ENCODE measurements at places on chromosomes 16 and 17.

GRCh38 chr17:48597778-48598631 is 4.4 kb upstream of the HOXB5 start:
- DNase-seq, result no peak

- DNase-seq, result no peak
These were observed 158.5 kb upstream of the RPH3AL start for GRCh38 chr17:511001-511698.

- no peak for DNase-seq
These were observed 2.4 kb downstream of the NXN start for GRCh38 chr17:977166-977565.

- no peak for DNase-seq
These were observed 177.7 kb downstream of the MRTFB start for GRCh38 chr16:14248791-14249190.

DNA sequence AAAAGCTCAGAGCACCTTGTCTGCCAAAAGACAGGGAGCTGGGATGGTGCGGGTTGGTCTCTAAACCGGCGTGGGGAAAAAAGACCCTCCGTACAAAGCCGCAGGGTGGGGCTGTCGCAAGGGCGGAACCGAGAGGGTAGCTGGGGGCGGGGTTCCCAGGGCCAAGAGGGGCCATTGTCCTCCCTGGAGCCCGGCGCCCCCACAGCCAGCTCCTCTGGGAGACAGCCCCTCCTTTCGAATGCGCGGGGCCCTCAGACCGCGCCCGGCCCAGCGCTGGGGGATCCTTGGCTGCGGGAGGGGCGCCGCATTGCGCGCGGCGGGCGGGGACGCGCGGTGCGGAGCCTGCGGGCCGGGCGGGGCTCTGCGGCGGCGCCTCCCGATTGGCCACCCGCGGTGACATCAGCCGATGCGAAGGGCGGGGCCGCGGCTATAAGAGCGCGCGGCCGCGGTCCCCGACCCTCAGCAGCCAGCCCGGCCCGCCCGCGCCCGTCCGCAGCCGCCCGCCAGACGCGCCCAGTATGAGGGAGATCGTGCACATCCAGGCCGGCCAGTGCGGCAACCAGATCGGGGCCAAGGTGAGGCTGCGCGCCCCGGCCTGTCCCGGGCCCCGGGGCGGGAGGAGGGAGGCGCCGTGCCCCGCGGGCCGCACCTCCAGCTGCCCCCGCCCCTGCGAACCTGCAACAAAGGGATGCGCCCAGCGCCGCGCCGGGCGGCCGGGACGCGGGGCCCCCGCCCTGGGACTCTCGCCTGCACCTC is at the start of gene TUBB3:
TUBB3 (plus strand) TSS at position 459 of the 756 bp plus-strand sequence; CDS start at position 519, 60 bp downstream.
- peak; percentile 80 for DNase-seq

DNA sequence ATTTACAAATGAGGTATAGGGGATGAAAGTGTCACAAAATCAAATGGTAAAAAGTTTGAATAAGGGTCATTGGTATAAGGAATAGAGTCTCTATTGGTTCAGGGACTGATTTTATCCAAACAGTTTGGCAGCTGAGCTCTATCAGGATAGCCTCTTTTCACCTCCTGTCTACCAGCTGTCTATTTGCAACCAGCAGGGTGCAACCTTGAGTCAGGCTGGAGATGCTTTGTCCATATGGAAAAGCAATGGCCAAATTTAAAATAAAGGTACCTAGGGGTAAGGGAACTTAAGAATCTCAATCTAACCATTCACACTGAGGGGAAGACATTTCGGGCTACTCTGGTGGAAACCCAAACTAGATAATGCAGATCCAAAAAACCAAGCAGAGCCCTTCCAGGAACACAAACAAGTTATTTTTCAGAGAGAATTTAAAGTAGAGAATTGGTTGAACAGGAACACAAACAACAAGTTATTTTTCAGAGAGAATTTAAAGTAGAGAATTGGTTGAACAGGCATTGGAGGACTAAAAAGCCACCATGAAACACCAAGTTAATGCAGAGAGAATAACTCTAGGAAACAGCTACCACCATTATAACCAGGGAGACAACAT is 12.6 kb upstream of the CA10 start:
- no peak for DNase-seq

DNA sequence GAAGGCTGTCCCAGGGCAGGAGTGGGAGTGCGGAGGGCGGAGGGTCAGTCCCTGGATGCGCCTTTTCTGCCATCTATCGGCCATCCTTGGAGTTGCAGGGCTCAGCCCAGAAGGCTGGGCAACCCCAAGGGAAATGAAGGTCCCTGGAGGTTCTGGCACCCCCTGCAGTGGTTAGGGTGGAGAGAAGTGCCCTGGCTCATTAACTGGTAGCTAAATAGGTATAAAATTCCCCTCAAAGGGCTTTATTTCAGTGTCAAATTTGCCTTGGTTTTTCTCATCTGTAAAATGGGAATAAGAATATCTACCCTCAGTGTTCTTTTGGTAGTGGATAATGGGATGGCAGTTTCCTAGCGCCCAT is 22.4 kb downstream of the C17orf75 start:
- peak; percentile 95 for DNase-seq

DNA sequence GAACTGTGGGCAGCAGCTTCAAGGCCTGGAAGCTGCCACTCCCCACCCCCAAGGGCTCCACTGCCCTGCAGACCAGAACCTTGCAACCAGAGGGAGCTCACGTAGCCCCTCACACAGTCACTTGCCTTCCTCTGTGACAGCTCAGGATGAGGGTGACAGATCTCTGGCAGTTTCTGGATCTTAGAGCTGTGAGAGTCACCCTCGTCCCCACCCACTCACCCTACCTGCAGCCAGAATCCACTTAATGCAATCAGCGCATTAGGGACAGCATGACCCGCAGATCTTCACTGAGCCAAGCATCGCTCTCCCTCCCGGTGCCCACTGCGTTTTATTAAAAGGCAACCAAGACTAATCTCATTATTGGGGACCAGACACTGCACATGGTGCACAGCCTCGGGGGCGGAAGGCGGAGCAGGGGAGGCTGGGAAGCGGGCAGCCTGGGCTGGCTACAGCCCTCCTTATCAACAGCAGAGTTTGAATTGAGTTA is 3.5 kb downstream of the CYB561 start:
- no peak for DNase-seq

GRCh38 chr17:59366040-59366757 is 34.7 kb downstream of the YPEL2 start:
- no peak for DNase-seq

GRCh38 chr17:82402865-82403264 is 15.3 kb upstream of the HEXD start:
- no peak for DNase-seq

DNA sequence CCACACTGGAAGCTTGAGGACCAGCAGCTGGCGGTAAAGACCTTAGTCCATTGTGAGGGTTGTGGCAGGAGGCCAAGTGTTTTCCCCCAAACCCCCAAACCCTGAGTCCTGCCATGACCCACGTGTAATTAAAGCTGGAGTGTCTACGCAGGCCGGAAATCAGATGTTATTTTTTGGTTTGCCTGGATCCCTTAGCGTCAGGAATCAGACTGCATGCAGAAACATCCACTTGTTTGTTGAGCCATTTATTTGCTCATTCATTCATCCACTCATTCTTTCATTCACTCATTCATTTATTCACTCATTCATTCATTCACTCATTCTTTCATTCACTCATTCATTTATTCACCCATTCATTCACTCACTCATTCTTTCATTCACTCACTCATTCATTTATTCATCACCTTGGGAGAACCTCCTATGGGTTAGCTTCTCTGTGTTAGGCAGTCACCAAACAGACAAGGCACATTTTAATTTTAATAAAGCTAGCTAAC is 313.1 kb downstream of the MAF start:
- DNase-seq, result no peak

GRCh38 chr16:30524575-30525568 is 1.5 kb downstream of the ZNF768 start:
- DNase-seq, result no peak

All from activated CD8-positive, alpha-beta memory T cell treated with anti-CD3 and anti-CD28 coated beads, Interleukin-2, amount 50 U/mL, for 48 hours (primary cell).